ENCODE measurements at places on chromosomes 2 and 18.

DNA sequence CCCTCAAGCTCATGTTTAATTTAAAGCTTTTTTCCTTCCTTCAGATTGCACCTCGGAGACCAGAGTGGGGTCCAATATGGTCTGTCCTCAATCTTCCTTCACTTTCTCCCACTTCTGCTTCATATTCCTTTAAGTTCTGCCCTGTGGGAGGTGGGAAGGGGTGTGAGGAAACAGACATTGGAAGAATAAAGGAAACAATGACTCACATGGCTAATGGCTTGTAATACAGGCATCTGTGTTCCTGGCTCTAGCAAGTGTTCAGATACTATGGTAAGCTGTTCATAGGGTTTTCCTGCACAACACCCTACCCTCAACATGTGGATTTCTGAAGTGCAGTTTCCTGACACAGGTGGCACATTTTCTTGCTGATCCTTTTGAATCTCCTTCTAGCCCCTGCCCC is 209.5 kb downstream of the PIK3C3 start:
- no peak for DNase-seq

GRCh38 chr2:238238766-238239542 is 884 bp downstream of the HES6 start:
- DNase-seq: no peak

- no peak for DNase-seq
These were observed 12.8 kb upstream of the NCOA1 start for GRCh38 chr2:24478243-24478642.

DNA sequence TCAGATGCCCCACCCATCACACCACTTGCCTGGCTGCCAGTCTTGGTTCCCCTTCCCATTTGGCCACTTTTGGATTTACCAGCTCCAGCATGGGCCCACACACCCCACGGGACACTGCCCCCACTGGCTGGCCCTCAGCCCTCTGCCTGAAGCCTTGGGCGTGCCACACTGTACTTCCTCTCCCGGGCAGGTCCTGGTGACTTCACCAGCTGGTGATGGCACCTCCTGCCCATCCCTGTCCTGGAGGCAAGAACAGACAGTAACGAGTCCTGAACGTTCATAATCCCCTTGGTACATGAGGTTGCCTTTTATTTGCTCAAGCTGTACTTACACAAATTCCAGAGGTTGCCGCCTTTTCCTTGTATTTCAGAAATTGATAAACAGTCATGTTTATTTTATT is 81.1 kb downstream of the TMEM17 start:
- no peak for DNase-seq

- no peak for DNase-seq
These were observed 19.2 kb upstream of the SIGLEC15 start for GRCh38 chr18:45806226-45806625.

DNA sequence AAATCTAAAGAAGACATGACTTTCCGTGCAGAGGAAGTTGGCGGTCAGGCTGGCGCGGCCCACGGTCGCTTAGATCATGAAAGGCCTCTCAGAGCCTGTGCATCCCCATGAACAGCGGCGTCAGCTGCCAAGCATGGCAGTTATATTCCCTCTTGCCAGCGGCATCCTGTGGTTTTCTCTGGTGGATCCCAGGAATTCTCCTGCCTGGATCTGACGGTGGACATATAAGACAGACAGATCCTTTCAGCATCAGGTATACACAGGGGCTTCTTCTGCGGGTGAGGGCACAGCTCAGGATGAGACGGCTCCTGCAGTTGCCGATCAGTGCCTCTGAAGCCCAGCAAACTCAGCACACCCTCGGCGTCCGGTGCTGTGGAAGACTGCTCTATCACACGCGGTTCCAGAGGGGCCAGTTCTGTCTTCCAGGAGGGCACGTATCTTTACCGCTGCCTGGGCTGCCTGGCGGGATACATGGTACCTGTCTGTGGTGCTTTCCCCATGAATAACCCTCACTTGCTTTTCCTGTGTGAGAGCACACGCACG is 157.8 kb downstream of the LDLRAD4 start:
- no peak for DNase-seq

DNA sequence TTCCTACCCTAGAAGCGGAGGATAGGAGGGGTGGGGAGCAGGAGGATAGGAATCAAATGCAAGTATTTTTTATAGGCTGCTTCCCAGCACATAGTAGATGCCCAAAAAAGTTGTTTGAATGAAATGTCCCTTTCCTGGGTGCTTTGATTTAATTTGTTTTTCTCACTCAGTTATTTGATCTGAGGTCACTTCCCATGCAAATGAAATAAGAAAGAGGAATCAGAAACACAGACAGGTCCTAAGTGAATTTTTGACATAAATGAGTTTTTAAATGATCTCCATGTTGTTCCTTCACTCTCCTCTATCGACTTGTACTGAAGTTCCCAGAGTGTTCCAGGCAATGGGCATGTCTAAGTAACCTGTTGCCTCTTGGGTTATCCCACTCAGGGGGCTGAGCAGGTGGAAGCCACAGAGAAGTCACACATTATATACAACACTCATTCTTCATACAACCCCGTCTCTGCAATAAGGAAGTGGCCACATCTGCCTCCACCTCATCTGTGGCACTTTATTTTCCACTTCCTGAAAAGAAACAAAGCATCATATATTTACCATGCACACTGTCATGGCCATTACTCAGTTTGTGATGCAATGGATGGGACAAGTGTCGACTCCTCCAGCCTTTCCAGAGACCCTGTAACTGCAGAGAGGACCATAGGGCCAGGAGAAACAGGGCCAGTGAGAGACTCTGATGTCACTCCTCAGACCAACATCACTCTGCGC is 81.9 kb upstream of the ZNF397 start:
- DNase-seq: no peak

GRCh38 chr2:40352041-40352702 is 99.7 kb downstream of the SLC8A1 start:
- no peak for DNase-seq

DNA sequence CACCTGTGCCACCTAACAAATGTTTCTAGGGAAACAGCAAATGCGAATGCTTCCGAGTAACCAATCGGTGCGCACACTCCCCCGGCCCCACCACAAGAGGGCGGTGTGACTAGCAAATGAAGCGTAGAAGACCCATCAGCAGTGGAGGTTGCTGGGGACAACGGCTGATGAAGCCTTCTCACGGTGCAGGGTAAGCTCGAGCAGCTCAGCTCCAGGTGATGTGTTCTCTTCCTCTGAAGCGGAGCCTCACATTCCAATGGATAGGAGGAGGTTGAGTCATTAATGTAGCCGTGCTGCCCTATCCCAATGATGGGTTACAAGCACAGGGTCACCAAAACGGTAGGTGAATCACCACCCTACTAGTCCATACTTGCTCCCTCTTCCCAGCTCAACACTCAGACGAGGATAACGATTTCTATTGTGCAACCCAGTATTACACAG is 127.6 kb upstream of the TWIST2 start:
- no peak for DNase-seq

DNA sequence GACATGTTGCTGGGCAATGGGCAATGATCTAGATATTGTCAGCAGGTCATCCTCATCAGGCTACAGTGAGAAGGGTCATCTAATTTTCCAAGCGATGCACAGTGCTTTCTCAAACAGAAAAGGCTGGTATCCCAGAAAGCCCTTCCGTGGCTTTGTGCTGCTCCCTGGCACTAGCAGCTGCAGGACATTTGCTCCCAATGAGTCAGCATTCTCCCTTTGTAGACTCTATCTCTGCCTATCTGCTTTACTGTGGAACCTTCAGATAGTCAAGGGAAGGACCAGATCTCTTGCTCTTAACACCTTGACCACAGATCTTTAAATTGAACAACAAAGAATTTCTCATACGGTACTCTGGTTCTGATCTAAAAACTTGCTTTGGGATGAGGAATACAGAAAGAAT is 101.4 kb downstream of the CDH2 start:
- DNase-seq: no peak

DNA sequence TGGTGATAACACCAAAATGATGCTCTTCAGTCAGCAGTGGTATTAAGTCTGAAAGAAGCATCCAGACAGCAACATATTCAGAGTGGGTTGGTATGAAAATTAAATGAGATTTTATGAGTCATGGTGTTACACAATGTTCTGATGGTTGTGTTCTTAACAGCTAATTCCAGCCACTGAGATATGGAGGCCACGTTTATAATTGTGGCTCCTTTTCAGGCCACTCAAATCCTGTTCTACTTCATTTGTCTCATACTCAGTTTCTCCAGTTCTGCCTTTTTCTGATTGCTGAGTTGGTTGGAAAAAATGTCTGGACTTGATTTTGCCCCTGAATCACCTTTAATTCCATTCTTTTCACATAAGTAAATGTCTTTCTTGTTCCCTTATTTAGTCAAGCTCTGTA is 162.7 kb upstream of the COL3A1 start:
- DNase-seq: no peak

DNA sequence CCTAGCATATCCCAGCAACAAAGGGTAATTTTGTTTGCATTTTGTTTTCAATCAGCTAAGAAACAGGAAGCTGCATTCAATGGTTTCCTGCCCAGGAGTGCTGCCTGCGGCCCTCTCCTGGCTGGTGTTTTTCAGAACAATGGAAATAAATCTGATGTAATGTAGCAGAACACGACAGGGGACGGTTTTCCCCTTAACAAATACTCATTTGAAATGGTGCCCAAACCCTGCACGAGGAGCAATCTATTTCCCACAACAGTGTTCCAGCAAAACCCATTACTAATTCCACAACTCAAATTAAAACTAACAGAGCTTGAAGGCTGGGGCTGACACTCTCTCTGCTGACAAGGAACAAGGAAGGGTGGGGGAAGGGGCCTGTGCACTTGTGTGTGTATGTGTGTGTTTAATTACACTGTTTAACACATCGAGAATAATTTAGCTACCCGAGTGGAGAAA is 8.7 kb downstream of the CAPN13 start:
- DNase-seq: peak; percentile 6

GRCh38 chr2:106359512-106359911 is 108.7 kb downstream of the RGPD3 start:
- DNase-seq: no peak

Data from NCI-H1092 treated with DMSO at 0.1 percent for 48 hours (cell line).